DMS79 (cell line): ENCODE measurements at places on chromosomes 5 and 9.
A peak's percentile ranks its signal among the peaks of the same experiment; 100 is the strongest.

DNA sequence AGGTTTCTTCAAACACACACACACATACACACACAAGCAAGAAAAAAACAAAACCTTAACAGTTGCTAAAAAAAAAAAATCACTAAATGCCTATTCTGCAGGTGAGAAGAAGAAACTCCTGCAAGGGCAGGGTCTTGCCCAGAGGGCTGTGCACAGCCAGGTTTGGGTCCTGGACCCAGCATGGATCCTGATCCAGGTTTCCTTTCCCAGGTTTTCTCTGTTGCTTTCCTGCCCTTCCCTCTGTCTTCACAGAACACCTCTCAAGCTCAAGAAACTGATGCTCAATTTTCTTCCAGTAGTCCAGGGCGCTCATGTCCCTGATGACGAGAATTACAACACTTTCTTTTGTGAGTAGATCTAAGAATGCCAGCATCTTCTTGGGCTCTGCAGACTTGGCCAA, 136.6 kb downstream of the PAX5 start:
- DNase-seq, result no peak

- no peak for DNase-seq
Observed at GRCh38 chr9:134329886-134330285, 3.6 kb downstream of the RXRA start.

DNA sequence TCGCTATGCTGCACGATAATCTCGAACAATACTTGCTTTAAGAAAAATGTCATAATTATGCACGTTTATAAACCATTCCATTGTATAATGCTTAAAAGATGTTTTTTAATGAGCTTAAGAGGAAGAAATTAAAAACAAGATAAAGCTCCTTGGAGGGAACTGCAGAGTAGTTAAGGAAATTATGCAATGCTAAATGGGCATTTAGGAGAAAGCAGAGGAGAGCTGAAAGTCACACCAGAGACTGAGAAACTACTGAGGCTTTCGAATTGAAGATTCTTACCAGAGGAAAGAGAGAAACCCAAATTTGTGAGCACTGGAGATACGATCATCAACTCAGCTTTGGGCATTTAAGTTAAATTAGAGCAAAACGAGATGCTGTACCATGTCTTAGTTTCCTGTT, 119.4 kb downstream of the CDH10 start:
- DNase-seq, result no peak

DNA sequence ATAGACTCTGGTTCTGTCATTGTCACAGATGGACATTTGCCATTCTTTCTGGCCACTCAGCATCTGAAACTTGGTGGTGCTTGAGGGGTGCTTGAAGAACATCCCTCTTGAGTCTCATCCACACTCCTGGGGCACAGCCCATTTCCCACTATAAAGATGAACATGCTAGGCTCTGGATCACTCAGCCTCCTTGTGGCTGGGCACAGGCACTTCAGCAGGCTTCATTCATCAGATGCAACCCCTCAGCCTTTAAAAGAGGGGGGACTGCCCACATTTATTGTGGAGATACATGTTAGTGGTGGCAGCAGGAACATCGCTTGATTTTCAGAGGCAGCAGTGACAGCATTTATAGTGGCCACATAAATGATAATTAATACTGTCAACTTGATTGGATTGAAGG, 124.7 kb upstream of the NIPBL start:
- no peak for DNase-seq

GRCh38 chr5:59116231-59116865, 533.5 kb downstream of the RAB3C start:
- no peak for DNase-seq

DNA sequence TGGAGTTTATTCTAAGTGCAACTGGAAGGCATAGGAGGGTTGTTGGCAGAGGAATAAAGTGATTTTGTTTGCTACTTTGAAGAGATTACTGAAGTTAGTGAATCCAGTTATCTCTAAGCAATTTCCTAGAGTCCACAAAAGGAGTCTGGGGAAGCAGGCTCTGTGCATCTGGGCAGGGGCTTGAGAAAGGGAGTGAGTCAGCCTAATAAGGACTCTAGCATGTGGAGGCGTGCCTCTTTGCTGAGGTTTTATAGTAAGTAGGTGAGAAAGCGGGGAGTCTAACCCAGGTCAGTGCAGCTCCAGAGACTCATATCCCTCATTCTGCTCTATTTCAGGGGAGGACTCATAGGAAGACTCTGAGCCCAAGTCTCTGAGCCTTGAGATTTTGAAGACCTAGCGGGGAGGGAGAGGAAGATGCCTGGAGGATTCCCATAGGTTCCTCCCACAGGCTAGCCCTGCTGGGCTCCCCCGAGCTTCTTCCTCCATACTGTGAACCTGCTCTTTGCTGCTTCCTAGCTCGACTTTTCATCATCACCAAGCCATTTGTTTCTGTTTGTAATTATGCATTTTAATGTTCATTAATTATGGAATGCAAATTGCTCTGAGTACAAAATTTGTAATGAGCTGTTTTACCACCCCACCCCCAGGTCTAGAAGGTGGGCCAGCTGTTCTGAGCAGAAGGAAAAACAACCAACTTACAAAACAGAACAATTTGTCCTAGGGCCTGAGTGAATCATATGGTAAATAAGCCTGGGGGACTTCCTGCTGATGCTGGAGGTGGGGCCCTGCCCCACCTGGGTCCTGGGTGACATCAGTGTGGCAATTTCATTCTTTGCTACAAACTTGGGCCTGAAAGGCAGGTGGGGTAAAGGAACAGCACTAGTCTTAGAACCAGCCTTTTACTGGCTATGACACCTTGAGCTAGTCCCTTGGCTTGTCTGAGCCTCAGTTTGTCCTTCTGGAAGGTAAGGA, 150.2 kb downstream of the TRIM32 start:
- no peak for DNase-seq

DNA sequence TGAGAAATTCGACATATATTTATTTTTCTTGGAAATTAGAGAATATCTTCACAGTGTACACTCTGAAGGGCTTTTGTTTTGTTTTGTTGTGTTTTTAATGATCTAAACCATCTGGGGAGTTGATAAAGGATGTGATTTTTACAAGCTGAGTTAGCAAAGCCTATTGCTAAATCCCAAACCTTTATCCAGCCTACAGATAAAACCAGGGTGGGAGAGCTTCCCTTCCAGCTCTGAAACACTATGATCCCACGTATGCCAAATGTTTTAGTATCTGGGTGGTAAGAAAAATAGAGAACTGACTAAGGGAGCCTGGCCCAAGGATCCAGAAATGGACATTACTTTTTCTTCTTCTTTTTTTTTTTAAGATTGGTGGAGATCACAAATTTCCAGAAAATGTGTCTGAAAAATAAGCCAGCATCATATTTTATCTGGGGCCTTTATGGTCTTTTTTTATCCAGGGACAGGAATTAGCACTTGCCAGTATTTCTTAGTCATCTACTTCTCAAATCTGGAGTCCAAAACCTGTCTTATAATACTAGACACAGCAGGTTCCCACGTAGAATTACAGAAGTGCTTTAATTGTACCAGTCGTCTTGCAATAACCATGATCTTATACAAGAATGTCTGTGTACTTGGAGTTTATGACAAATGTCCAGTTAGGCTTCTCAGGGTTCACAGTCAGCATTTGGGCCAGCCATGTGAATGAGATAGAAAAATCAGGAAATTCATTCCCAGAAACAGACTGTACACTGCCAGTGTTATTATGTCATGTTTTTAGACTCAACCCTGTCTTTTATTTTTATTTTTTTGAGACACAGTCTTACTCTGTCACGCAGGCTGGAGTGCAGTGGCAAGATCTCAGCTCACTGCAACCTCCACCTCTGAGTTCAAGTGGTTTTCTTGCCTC, 290.8 kb upstream of the MPDZ start:
- no peak for DNase-seq

- no peak for DNase-seq
Observed at GRCh38 chr5:176553260-176554085, 4.3 kb downstream of the CDHR2 start.

DNA sequence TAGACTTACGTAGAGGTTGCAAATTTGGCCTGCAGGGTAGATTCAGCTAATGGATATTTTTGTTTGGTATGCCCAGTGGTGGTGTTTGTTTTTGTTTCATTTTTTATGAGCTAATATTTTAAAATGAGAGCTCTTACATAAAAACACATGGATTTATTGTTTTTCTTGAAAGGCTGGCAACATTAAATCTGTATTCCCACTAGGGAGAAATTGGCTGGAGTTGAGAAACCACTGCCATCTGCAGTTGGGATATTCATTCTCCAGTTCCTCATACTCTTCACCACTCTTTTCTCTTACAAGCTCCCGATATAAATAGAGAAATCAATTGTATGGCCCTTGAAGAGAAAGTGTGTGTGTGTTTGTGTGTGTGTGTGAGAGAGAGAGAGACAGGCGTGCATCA, 143.3 kb downstream of the ALDH1A1 start:
- DNase-seq, result no peak

GRCh38 chr5:97142521-97143254, at the start of gene LIX1:
TSS of gene LIX1 (minus strand) at chr5:97142611. CDS start at chr5:97142576, 35 bp downstream.
- peak; percentile 18 for DNase-seq

DNA sequence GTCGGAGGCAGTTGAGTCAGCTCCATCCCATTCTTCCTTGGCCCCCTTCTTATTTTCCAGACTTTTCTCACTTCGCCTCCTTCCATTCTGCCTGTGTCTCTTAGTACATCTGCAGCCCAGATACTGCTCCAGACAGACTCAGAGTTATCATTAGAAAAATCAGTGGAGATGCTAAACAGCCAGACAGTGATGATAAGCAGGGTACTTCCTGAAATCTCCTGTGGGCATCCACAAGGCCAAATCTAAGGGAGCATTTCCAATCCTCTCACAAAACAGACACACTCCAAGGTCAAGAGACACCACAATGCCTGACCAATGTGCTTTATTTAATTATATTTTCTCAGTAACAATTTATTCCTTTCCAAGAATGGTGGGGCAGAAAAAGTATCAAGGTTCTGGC, 14.5 kb upstream of the RLN1 start:
- DNase-seq, result no peak

GRCh38 chr5:54398191-54398590, 57.3 kb upstream of the HSPB3 start:
- DNase-seq, result no peak

DNA sequence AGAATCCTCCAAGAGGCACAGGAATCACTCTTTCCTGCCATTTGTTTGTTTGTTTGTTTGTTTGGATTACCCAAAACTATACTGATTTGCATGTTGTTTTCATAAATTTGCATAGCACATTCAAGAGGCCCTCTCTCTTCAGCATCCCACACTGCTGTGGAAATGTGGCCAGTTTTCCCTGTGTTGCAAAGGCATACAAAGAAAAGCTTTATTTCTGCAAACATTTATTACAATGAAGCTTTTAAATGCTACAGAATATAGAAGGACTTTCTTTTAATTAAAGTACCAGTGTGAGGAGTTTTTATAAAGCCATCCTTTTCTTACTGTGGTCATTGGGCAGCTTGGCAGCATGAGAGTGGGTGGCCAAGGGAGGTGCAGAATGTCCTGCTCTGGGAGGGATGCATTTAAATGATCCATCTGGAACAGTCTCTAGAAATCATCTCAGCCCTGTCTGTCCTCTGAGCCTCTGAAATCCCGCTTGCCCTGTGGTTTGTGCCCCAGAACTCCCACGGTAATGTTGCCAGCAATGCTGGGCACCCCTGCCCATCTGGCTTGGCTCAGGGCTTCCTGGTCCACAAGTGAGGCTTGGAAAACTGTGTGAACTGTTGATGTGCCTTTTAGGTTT, 356.8 kb upstream of the KIF2A start:
- DNase-seq, result no peak

DNA sequence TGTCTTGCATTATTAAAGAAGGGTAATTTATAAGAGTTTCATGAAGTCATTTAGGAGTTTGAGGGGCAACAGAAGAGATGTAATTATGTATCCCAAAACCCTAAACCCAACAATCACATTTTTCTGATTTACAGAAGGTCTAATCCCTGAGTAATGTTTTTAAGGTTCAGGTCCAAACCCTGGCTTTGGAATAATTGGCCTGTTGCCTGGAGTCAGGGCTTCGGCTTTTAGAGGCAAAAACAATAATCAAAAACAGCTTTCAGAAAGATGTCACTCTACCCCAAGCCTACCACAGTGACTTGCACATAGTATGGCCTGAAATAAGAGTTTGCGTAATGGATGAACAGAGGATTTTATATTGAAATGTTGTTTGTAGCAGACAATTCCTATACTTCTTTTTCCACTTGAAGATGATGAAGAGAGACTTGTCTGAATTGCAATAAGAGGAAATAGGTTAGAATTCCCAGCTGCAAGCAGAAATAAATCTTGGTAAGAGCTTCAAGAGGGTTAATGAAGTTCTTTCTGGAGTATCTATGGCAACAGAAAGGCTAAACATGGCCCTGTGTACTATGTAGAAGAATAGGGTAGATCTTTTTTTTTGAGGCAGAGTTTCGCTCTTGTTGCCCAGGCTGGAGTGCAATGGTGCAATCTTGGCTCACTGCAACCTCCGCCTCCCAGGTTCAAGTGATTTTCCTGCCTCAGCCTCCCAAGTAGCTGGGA, 152.0 kb downstream of the GPBP1 start:
- peak; percentile 32 for DNase-seq

- no peak for DNase-seq
Observed at GRCh38 chr5:88691945-88692868, 190.8 kb downstream of the MEF2C start.

DNA sequence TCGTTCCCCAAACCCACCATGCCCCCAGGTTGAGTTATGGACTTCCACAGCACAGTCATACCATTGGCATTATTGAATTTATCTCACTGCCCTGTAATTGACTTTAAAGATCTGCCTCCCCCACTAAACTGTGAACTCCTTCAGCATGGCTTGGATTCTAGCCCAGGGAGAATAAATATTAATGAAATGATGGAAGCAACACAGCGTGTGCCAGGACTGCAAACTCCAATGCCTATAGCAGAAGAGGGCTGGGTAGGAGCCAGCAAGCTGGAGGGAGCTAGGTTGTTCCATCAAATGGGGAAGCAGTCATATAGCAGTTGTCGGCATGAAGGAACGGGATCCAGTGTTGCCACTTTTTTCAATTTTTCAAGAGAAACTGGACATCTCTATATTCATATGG, 69.0 kb upstream of the MSX2 start:
- DNase-seq, result no peak

- DNase-seq, result no peak
Observed at GRCh38 chr5:157607371-157608161, 32.0 kb upstream of the ADAM19 start.

DNA sequence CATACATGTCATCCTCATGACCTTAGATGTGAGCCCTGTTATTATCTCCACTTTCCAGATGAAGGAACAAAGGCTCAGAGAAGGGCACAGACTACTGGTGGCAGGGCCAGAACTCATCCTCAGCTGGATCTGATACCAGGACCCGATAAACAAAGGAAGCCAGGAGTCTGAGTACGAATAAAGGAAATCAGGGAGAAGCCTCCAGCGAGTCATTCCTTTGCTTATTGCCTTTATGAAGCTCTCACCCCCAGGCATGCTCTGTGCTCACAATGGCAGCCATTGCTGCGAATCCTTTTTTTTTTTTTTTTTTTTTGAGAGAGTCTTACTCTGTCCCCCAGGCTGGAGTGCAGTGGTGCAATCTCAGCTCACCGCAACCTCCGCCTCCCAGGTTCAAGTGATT, 130.1 kb downstream of the GAPVD1 start:
- no peak for DNase-seq

DNA sequence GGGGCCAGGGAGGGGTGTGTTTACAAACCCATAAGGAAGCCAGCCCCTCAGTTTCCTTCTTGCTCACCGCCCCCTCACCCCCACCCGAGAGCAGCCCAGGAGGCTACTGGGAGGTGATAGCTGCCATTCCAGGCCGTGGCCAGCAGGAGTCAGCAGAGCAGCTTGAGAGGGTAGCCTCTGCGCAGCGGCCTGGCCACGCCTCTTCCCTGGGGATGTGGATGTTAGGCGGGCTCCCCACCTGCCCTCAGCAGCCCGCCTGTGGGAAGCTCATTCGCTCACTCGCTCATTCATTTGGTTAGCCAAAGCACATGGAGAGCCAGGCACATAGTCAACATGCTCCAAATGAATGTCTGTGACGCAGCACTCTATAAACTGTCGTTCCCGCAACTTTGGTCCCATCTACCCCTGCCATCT, 6.1 kb upstream of the DPM2 start:
- no peak for DNase-seq
